ENCODE measurements at places on chromosomes 16 and 17.

DNA sequence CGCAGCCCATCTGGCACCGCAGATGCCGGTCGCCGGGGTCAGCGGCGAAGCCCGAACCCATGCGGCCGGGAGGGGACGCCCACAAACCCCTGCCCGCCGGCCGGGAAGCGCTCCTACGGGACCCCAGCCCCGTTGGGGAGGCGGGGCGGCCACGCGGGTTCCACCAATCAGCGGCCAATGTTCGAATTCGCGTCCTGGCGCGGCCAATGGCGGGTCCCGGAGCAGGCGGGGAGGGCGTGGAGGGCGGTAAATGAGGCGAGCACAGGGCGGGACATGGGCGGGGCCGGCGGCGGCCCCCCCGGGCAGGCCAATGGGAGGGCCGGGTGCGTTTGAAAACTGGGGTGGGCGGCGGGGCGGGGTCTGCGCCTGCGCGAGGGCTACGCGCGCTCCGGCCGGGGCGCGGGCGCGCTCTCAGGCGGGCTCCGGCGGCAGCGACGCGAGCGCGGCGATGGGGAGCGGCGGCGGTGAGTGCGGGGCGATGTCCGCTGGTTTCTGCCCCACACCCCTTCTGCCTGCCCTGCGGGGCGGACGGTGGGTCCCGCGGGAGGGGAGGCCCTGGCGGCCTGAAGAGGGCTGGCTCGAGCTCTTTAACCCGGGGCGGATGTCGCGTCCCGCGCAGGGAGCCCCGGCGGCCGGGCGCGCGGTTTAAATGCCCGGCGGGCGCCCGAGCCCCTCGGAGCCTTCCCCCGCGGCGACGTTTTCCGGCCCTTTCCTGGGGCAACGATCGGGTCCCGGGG is at the start of gene CCNF:
TSS of gene CCNF (plus strand) at position 414 of the 737 bp plus-strand sequence. CDS start at position 449, 35 bp downstream.
- peak; percentile 85 for DNase-seq

- peak; percentile 35 for DNase-seq
These were observed at the start of gene CHD9 for GRCh38 chr16:53054670-53055485. CHD9 (plus strand) TSS chr16:53054991; CDS start chr16:53156090, 101,099 bp downstream.

DNA sequence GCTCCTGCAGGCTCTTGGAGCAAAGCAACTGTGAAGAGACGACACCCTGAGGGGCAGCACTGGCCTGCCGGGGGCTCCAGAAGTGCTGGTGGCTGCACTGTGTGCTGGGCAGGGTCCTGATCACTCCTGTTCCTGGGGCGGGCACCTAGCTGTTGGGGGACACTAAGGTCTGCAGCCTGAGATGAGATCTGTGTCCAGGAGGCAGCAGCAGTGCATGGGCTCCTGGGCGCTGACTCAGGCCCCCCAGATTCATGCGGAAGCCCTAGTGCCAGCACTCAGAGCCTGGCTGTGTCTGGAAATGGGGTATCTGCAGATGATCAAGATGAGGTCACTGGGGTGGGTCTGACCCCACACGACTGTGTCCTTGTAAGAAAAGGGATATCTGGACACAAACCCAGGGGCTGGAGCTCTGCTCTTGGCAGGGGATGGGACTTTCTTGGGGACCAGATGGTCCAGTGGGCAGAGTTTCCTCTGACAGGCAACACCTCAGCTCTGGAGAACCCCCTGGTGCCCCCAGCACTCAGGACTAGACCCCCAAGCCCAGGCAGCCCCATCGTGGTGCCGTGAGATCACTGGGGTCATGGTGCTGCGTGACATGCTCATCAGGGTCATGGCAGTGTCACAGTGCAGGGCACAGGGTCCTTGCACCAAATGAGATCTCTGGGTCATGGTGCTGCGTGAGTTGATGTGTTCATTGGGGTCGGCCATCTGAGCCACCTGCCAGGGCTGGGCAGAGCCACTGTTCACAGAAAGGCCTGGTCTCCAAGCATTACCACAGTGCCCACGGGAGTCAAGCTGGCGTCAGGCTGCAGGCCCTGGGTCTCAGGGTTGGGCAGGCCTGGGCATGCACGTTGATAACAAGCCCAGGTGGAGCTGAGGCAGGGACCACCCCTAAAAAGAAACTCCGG is 9.5 kb downstream of the FAAP100 start:
- DNase-seq = no peak

- no peak for DNase-seq
These were observed 53.4 kb downstream of the GAS7 start for GRCh38 chr17:10144982-10145381.

- DNase-seq = no peak
These were observed 86.5 kb downstream of the ENGASE start for GRCh38 chr17:79160980-79161636.

- DNase-seq = no peak
These were observed 496.5 kb upstream of the CDH11 start for GRCh38 chr16:65618333-65618732.

DNA sequence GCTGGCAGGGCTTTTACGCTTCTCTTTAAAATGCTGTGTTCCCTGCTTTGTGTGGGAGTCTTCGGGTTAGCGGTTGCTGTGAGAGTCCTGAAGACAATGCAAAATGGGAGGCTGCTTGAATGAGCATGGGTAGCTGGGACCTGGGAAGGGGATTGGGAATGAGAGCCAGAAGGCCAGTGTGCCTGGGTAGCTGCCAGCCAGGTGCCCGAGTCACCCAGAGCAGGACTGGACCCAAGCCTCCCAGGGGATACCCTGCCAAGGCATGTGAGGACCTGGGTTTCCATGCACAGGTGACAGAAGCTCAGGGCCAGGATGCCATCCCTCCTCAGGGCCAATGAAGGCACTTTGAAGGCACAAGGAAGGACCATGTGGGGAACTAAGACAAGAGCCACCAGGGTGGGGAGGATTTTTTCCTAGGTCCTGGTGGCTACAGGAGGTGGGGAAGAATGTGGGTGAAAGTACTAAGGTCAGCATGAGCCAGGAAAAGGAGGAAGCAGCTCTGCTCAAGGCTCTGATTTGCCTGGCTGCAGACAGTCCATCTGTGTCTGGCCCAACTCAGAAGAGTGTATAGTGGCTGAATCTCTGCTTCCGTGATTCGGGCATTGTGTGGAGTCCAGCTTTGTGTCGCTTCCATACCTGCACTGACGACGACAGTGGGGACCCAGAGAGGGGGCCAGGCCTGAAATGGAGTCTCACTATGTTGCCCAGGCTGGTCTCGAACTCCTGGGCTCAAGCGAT is 20.5 kb downstream of the TMEM94 start:
- DNase-seq = no peak

DNA sequence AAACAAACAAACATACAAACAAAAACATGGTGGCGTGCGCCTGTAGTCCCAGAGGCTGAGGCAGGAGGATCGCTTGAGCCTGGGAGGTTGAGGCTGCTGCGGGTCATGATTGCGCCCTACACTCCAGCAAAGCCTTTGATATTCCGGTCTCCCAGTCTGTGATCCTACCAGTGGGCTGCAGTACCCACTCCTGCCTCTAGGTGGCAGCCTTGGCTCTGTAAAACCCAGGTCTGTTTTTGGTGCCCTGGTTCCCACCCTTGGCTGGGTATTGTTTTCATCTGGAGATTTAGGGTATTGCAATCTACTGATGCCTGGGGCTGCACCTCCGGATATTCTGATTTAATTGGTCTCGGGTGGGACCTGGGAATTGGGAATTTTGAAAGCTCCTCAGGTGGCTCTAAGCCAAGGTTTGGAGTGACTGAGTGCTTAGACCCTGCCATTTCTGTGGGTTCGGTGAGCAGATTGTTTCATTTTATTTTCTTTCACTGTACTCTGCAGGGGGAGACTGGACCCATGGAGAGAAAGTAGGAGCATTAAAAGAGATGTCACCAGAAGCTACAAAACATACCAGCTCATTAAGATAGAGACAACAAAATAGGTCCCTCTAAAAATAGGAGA is 40.5 kb downstream of the MYH3 start:
- DNase-seq = no peak

GRCh38 chr16:4169415-4169814 is 53.2 kb upstream of the ADCY9 start:
- no peak for DNase-seq

DNA sequence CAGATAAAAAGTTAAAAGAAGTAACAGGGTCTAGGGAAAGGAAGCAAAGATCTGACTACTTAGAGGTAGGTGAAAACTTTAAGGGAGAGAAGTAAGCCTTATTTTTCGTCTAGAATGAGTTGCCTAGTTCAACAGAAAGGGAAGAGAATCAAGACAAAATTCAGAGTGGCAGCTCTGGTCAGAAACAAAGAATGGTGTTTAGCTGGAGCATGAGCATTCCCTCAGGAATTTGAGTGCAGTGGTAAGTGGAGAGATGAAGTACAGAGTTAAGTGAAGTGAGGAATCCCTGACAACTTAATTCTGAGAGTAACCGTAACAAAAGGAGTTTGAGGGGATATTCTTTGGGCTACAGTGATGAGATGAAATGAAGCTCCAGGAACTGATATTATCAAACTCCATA is 11.5 kb downstream of the SMG6 start:
- DNase-seq = no peak

- no peak for DNase-seq
These were observed 173.8 kb upstream of the CCL2 start for GRCh38 chr17:34081269-34081668.

- no peak for DNase-seq
These were observed 6.7 kb upstream of the CMTR2 start for GRCh38 chr16:71295950-71296349.

GRCh38 chr17:59433586-59433985 is 102.1 kb downstream of the YPEL2 start:
- DNase-seq = no peak

DNA sequence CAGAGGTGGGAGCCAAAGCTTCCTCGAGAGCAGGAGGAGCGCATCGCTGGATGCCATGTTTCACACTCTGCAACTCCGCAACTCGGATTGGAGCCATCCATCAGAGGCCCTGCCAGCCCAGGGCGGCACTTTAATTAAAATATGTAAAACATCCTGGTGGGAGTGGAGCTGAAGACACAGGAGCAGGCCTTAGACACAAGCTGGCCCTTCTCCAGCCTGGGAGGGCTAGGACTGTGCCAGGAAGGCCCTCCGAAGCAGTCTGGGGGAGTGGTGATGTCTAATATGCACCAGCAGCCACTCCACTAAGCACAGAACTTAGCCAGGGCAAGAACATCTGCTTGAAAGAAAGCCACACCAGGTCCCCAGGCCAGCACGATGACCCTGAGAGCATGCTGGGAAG is 5.8 kb upstream of the CCDC182 start:
- DNase-seq = no peak

DNA sequence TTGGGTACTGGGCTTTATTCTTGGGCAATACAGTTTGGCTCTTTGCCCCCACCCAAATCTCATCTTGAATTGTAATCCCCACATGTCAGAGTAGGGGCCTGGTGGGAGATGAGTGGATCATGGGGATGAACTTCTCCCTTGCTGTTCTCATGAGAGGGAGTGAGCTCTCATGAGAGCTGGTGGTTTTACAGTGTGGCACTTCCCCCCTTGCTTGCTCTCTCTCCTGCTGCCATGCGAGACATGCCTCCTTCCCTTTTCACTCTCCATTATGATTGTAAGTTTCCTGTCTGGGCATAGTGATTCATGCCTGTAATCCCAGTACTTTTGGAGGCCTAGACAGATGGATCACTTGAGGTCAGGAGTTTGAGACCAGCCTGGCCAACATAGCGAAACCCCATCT is 18.1 kb upstream of the CNEP1R1 start:
- no peak for DNase-seq

DNA sequence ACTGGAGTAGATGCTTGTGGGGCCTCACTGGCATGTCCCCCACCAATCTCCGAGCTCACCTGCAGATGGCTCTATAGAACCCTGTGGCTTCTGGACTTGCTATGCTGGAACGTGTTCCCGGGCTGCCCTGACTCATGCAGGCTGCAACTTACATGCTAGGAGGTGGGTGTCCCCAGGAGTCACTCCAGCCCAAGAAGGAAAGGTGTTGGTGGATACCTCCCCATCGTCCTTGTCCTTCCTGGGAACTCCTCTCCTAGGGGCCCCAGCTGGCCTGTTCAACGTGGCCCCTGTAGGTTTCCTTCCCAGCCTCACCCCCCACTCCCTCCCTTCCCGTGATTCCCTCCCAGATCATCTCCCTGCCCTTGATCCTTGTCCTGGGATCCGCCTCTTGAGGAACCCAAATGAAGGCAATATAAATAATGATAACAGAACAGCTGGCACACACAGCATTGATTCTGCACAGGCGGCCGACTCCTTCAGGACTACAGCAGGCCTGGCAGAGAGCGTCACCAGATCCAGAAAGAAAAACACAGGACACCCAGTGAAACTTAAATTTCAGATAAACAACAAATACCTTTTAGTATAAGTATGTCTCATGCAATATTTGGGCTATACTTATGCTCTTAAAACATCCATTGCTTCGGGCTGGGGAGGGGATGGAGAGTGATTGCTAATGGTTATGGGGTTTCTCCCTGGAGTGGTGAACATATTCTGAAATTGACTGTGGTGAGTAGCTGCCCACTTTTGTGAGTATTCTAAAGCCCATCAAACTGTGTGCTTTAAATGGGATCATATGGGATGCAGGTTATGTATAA is 221.1 kb upstream of the GSE1 start:
- DNase-seq = no peak

DNA sequence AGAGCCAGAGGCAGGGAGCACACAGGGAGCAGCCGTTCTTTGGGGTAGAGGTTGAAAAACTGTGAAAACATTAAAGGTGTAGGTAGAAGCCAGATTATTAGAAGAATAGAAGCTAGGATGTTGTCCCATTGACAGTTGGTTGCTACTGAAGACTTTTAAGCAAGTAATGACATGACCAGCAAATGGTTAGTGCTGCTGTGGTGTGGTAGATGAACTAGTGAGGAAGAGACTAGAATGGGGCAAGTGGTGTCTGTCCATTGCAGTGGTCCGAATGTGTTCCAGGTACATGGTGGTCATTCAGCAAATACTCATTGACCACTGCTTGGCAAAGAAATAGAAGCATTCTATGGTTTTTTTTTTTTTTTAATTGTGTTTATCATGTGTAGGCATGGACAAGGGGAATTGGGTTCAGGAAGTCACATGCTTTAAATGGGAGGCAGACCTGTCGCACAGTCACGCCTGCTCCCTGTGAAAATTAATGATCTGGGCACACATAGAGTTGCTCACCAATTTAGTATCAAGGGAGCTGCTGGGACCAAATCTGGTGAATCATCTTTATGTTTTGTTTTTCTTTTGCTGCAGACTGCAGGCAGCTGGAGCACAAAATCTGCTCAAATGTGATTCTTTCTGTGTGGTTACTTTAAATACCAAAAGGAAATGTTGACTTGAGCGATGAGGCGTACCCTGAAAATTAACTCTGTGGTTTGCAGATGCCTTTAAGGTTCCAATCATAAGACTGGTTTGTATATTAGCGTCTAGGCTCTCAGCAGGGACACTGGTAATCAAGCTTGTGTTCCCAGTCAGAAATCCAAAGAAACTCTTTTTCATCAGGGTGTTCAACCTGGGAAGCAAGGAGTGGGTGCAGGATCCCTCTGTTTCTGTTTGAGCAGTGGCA is 30.7 kb downstream of the YPEL2 start:
- DNase-seq = peak; percentile 18
